ENCODE measurements at places on chromosomes 6 and 20.

- no peak for DNase-seq
Measured at GRCh38 chr6:108608453-108609275, 47.9 kb downstream of the FOXO3 start.

- no peak for DNase-seq
Measured at GRCh38 chr6:104214901-104215300, 644.8 kb downstream of the HACE1 start.

- DNase-seq: no peak
Measured at GRCh38 chr20:11387189-11387754, 530.4 kb upstream of the BTBD3 start.

- no peak for DNase-seq
Measured at GRCh38 chr6:122153557-122153956, 245.9 kb upstream of the HSF2 start.

DNA sequence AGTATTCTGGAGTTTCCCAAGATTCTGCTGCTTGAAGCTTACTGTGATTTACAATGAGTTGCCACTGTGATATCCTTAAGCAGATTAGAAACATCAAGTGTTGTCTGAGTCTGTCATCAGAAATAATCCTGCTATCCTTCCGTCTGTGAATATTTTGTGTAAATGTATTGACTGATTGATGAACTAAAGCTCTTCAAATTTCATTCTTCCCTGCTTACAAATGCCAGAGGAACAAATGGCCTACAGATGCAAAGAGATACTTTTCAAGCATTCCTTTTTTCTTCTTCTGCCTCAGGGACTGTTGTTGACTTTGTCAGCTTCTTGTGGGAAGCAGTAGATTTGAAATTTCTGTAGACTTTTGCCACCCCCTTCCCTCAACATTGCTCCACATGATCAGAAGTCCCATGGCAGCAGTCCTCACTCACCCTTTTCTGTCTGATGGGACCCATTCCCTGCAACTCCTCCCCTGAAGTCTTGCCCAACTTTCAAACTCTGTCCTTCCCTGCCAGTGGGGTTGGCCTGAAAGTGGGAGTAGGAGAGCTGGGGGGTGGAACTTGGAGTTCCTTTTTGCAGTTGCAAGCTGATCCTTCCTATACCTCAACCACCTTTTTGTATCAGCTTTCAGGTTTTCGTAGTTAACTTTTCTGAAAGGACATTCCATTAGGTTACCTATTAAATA, 38.5 kb upstream of the MLIP start:
- DNase-seq: no peak

GRCh38 chr6:54992789-54993188, 146.2 kb downstream of the FAM83B start:
- no peak for DNase-seq

GRCh38 chr6:52573295-52573694, 3.6 kb downstream of the TRAM2 start:
- no peak for DNase-seq

DNA sequence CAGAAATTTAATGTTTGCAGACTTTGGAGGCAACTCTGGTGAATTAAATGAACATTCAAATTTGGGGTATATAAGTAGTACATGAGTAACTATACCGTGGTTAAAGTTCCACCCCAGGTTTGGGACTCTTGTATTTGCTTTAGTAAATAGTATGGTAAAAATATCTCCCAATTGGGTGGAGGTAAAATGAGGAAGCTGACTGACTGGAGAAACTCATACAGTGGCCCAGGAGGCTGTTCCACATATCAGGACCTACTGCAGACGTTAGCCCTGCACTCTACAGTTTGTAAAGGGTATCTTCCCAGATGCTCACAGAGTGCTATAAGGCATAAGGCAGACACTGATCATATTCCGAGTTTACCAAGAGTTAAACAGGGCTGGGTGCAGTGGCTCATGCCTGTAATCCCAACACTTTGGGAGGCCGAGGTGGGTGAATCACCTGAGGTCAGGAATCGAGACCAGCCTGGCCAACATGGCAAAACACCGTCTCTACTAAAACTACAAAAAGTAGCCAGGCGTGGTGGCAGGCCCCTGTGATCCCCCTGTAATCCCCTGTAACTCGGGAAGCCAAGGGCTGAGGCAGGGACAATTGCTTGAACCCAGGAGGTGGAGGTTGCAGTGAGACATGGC, 53.7 kb downstream of the CPXM1 start:
- DNase-seq: no peak

DNA sequence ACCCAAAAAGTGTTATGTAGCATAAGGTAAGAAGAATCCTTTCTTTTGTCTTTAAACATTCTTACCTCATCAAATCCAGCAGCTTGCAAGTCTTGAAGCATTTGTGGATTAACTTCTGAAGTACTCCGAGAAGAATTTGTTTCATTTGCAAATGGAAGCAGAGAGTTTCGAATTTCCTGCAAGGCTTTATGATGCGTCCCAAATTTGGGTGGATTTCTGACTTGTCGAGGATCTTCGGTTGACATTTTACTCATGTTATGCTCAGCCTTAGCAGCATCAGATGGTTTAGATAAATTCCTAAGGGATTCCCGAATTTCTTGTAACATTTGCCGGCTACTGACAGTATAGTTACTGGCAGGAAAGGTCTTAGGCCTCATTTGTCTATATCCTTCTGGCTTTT, 16.2 kb downstream of the LATS1 start:
- DNase-seq: no peak
